ENCODE measurements at places on chromosomes 6 and 20.

GRCh38 chr20:63519668-63520503, 679 bp upstream of the PPDPF start:
- no peak for DNase-seq

DNA sequence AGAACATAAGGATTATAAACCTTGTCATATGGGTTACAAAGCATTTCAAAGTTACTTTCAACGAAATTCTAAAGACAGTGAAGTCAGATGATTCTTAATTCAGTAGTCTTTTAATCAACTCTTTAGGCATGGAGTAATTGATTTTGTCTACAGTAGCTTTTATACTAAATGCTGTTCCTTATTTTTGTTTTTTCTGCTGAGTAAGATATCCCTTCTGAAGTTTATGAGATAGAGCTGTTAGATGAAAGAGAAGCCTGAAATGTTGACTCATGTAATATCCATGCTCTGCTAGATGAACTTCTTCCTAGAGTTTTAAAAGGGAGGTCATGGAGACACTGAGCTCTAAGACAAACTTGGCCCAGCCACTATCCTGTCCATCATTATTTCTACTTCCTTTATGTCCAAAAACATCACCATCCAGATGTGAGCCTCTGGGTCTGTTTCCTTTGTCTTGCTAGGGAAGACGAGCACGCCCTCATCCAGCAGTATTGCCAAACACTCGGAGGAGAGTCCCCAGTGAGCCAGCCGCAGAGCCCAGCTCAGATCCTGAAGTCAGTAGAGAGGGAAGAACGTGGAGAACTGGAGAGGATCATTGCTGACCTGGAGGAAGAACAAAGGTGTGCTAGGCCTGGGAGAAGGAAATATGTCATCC, 550.3 kb downstream of the UTRN start:
- no peak for DNase-seq

DNA sequence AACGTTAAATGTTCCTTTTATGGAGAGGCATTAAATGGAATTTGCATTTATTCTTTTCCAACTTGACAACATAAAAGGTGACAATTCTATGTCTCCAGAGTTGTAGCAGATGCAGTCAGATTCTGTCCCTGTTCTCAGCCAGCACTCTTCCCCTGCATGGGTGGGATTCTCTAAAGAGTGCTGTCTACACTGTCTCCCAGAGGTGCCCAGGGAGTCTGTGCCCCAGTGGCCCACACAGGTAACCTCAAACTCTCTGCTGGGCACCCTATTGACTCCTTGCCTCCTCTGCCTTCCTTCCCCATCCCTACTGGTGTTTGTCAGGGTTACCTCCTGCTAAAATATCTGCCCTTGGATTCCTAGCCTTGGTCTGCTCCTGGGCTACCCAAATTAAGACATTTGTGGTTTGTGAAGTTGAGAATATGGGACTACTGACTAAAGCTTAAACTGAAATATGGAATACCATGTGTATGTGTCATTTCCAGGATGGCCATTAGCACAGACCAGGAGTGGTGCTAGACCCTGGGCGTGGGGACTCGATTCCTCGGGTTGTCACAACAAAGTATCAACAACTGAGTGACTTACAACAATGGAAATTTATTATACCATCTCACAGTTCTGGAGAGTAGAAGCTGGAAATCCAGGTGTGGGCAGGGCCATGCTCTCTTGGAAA, 284.7 kb downstream of the CDH26 start:
- DNase-seq = no peak

DNA sequence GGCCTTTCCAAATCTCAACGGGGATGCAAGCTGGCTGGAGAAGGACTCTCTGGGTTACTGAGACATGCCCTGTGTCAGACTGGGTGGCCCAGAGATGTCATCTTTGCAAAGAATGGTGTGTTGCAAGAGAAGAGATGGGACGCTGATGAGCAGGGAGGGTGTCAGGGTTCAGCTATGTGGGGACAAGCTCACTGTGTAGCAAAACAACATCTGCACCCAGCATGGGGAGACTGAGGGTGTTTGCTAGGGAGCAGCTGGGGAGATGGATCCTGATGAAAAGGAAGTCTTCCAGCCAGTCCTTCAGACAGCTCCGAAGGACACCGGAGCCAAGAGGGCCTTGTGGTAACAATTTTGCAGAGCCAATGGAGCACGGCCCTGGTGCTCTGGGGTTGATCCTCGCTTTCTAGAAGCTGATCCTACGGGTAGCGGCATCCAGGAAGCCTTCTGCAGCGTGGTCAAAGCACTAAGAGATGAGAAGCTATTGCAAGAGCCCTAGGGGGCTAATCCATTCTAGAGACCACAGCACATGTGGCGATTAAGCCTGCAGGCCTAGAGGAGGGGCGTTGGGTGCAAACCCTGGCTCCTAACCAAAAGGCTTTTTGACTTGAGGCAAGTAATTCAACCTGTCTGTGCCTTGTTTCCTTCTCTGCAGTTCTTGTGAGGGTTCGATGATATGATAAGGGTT, 39.9 kb downstream of the EDN3 start:
- DNase-seq = no peak

DNA sequence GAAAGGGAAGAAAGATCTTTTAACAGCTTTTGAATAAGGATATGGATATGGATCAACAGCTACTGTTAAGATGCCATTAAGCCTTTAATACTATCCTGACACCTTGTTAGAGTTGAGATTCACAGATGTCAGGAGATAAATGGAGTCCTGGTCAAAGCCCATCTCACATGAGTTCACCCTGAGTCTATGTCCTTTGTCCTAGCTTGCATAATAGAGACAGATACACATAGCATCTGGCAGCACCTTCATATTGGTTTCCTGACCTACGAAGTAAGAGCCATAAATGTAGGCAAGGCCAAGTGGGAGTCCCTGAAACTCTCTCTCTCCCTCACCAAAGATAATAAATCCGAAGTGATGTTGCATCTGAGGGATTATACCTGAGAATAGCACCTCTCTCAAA, 79.1 kb upstream of the F13A1 start:
- no peak for DNase-seq

DNA sequence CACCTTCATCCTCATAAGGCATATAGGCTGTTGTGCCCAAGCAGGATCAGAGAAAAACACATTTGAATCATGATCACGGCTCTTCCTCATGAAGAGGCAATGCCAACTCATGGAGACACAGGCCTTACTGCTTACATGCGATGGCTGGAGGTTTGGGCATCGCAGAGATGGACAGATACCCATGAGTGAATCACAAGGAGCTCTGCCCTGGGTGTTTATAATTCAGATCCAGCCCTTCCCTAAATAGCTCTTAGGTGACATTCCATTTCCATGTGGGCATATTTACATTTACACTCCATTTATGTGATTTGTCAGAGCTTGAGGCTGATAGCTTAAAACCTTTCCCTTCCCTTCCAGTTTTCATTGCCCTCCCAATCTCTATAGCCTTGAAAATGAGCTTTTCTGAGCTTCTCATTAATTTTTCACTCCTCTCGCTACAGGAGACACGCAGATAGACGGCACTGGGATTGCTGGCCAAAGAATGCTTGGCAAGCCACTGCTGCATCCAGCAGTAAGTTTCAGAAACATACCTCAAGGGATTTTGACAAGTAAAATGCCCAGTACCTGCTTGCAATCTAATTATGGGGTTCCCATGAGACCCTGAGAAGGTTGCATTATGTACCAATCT, 249.1 kb downstream of the TBC1D7 start:
- no peak for DNase-seq

GRCh38 chr6:14849185-14849584, 396.7 kb upstream of the JARID2 start:
- no peak for DNase-seq

- DNase-seq = no peak
Observed at GRCh38 chr20:23186808-23187207, 100.7 kb upstream of the CD93 start.

- no peak for DNase-seq
Observed at GRCh38 chr6:149895048-149895590, 2.8 kb downstream of the RAET1E start.

GRCh38 chr6:143675382-143675900, 2.3 kb upstream of the PHACTR2 start:
- DNase-seq = no peak

GRCh38 chr6:2021713-2022125, 223.7 kb downstream of the GMDS start:
- no peak for DNase-seq
